ENCODE measurements at places on chromosomes 11 and 22.
A peak's percentile ranks its signal among the peaks of the same experiment; 100 is the strongest.

GRCh38 chr22:27391092-27391770 is 410.3 kb downstream of the MN1 start:
- peaks cover 3% of the 10 kb centered on the region for H3K27me3 ChIP-seq
- H3K36me3 ChIP-seq, result no peaks in the 10 kb centered on the region
- H3K27ac ChIP-seq, result no peak overlapping the region
- no peaks in the 10 kb centered on the region for H3K4me1 ChIP-seq
- DNase-seq, result no peak

GRCh38 chr11:130278151-130278550 is 36.6 kb downstream of the ZBTB44 start:
- no peak overlapping the region for H3K27ac ChIP-seq
- H3K36me3 ChIP-seq, result no peaks in the 10 kb centered on the region
- no peak for DNase-seq
- H3K4me1 ChIP-seq, result no peaks in the 10 kb centered on the region

GRCh38 chr11:115778928-115779650 is 274.9 kb upstream of the CADM1 start:
- DNase-seq, result no peak
- H3K27me3 ChIP-seq, result no peaks in the 10 kb centered on the region
- no peak overlapping the region for H3K4me3 ChIP-seq
- H3K27ac ChIP-seq, result no peak overlapping the region
- H3K36me3 ChIP-seq, result no peaks in the 10 kb centered on the region

DNA sequence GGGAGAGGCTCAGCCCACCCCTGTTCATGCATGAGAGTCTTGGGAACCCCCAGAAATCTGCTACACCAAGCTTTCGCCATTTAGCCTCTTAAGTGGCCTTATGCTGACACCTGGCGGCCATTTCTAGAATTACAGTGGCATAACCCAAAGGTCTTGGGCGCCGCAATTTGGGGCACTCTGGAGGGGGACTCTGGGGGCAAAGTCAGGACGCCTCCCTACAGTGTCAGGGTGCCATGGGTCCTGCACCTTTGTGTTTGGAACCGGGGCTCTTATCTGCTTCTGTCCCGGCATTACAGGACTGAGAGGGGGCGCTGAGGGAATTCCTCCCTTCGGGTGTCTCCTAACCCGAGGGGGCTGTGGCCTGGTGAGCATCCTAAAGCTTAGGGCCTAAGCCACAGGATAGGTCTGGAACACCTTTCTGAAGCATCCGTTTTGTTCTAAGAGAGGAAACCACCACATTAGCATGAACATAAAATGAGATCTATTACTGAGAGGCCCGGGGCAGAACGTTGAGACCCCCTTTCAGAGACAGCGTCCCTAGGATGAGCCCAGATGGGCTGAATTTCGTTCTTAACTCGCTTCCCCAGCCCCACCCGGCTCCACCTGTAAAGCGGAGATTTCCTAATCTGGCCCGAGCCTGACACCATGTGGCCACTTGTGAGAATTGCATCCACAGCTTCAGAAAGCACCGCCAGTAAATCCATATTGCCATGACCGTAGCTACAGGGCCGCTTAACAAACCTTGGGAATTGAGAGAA is 9.3 kb downstream of the INS start:
- peak; percentile 71 for DNase-seq
- peaks cover 13% of the 10 kb centered on the region for H3K27me3 ChIP-seq
- H3K4me1 ChIP-seq, result peaks cover 6% of the 10 kb centered on the region
- H3K27ac ChIP-seq, result no peak overlapping the region
- no peaks in the 10 kb centered on the region for H3K36me3 ChIP-seq
- H3K4me3 ChIP-seq, result peak overlapping the region; percentile 23

DNA sequence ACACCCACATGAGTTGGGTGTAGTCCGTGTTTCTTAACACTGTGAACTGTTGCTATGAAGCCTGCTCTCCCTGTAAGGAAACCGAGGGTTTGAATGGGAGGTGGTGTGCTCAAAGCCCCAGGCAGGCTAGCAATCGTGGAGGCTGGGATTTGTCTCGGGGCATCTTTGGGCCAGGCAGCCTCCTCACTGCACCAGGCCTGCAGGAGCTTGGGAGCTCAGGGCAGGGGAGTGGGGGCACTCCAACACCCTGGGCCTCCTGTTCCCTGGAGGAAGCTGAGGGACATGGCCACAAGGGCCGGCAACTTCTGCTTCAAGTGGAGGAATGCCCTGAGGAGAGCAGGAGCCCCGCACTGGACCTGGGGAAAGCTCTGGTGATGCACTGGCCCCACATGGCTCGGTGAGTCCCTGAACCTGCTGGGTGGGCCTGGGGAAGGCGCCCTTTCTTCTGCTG is 164.7 kb upstream of the B3GAT1 start:
- no peaks in the 10 kb centered on the region for H3K4me1 ChIP-seq
- H3K27ac ChIP-seq, result no peak overlapping the region
- H3K4me3 ChIP-seq, result no peak overlapping the region
- DNase-seq, result no peak
- no peaks in the 10 kb centered on the region for H3K36me3 ChIP-seq

DNA sequence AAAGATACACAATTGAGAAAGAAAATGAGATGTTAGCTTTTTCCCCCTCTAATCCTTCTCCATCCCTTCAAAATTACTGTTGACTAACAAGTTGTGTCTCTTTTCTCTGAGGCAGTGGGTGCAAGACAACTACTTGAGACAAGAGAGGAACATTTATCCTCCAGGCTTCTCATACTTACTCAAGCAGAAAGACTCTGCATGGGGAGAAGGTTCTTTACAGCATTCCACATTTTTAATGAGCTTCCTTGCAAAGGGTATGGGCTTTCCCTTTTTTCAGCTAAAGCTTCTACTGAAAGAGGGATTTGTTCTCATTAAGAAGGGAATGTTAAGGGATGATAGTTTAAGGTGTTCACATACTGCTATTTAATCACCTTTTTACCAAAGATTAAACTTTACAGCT is 47.8 kb downstream of the PAX6 start:
- H3K36me3 ChIP-seq, result no peaks in the 10 kb centered on the region
- no peaks in the 10 kb centered on the region for H3K4me1 ChIP-seq
- H3K27ac ChIP-seq, result no peak overlapping the region
- no peak for DNase-seq
- no peaks in the 10 kb centered on the region for H3K27me3 ChIP-seq

GRCh38 chr11:130168105-130168504 is 8.5 kb downstream of the ST14 start:
- DNase-seq, result no peak
- H3K27me3 ChIP-seq, result no peaks in the 10 kb centered on the region
- no peaks in the 10 kb centered on the region for H3K36me3 ChIP-seq
- no peak overlapping the region for H3K4me3 ChIP-seq
- H3K27ac ChIP-seq, result no peak overlapping the region

DNA sequence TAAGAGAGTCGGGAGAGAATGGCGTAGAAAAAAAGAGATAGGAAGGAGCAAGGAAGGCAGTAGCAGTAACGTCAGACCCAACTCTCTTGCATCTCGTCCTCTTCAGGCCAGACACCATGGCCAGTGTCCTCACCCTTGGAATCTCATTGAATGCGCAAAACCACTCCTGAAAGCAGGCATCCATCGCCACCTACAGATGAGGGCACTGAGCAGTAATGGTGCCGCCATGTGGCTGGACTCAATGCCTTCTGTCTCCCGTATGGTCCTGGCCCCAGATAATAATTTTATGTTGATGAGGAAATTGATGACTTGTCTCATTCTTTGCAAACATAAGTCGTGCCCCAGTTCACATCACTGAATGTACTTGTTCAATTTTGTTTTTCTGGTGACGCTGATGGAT is 17.8 kb upstream of the ALX4 start:
- DNase-seq, result no peak
- H3K4me3 ChIP-seq, result no peak overlapping the region
- H3K27ac ChIP-seq, result no peak overlapping the region
- no peaks in the 10 kb centered on the region for H3K36me3 ChIP-seq
- no peaks in the 10 kb centered on the region for H3K4me1 ChIP-seq
- H3K27me3 ChIP-seq, result peaks cover 15% of the 10 kb centered on the region
